Left lobe of liver (tissue), 2 donors: ENCODE measurements at places on chromosomes 11 and 22. TPM values are rescaled to one million over a fixed set of nuclear protein-coding genes. Genes with fewer than 3 reads are reported as not detected.

DNA sequence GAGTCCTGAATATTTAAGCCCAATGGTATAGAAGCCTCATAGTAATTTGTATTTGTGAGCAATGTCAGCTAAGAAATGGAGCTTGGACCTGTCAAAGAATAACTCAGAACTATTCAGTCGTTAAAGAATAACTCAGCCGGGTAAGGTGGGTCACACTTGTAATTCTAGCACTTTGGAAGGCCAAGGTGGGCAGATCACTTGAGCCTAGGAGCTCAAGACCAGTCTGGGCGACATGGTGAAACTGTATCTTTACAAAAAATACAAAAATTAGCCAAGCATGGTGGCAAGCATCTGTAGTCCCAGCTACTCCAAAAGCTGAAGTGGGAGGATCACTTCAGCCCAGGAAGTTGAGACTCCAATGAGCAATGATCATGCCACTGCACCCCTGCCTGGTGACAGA lies 1526.5 kb downstream of the LRRC4C start:
- no peak for DNase-seq

- DNase-seq: no peak
Measured at GRCh38 chr11:17353821-17354600, 2.4 kb downstream of the NCR3LG1 start.

MICALL1 gene
- 9.5 TPM for total RNA-seq

ASCL2 gene
- 0.83 TPM for total RNA-seq

TSGA10IP gene
- total RNA-seq: not detected
